C1 segment of cervical spinal cord (tissue), 14 donors: ENCODE measurements at places on chromosomes 4 and X.
A peak's percentile ranks its signal among the peaks of the same experiment; 100 is the strongest.

DNA sequence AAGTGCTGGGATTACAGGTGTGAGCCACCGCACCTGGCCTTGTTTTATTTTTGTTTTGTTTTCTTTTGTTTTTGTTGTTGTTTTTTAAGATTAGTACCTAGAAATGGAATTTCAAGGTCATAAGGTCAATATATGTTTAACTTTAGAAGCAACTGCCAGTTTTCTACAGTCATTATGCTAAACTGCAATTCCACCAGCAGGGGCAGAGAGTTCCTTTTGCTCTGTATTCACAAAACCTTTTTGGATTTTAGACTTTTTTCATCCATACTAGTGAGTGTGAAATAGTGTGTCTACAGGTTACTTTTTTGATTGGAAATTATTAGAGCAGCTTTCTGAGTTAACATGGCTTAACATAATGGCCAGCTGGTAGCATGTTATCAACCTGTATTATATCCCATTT lies 580.6 kb downstream of the TRIML1 start:
- DNase-seq, result no peak

GRCh38 chr4:37623125-37623524 lies 63.1 kb downstream of the RELL1 start:
- no peak for DNase-seq

- no peak for DNase-seq
Observed at GRCh38 chr4:4269331-4269731, 20.6 kb downstream of the LYAR start.

DNA sequence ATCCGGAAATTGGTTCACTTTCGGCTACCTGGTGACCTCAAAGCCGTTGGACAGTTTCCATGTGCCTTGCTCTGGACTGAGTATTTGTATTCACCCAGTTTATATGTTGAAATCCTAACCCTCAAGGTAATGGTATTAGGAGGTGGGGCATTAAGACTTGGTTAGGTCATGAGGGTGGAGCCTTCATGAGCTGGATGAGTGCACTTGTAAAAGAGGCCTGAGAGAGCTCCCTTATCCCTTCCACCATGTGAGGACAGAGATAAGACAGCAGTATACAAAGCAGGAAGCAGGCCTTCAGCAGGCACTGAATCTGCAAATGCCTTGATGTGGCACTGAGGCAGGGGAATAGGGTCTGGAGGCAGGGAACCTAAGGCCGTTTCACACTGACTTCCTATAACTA lies 5.3 kb upstream of the OPHN1 start:
- no peak for DNase-seq

GRCh38 chr4:36243355-36244256 lies 708 bp downstream of the ARAP2 start:
- DNase-seq, result peak; percentile 58

DNA sequence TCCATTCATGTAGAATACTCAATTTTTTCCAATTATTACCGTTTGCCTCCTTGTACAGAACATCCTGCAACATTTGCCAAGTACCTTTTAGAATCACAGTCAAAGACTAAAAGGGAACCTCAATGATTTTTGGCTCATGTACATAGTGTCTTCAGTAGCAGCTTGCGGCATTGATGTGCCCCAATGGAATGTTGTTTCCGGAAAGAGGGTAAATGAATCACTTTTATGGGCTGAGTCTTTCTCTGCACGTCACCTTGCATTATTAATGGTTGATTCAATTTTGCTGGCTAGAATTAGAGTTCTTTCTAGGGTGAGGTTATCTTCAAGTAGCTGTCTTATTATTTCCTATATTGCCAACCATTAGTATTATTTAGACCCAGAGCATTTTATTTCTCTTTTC lies 116.9 kb upstream of the GABRA2 start:
- no peak for DNase-seq

DNA sequence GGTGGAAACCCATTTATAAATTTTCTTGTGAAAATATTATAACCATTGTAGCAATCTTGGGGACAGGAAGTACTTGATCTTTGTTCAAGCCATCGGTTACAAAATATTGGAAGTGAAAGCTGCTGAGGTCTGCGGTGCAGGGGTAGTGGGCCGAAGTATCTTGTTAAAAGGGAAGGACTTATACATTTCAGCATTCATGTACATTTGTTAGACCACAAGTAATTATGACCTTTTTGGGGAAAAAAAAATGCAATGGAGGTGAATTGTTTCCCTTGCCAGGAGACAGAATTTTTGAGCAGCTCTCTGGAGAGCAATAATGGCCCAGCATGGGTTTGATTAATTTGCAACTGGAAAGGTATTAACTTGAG lies 121.3 kb downstream of the EGF start:
- DNase-seq, result no peak

GRCh38 chr4:124037236-124037635 lies 640.6 kb downstream of the SPRY1 start:
- no peak for DNase-seq

DNA sequence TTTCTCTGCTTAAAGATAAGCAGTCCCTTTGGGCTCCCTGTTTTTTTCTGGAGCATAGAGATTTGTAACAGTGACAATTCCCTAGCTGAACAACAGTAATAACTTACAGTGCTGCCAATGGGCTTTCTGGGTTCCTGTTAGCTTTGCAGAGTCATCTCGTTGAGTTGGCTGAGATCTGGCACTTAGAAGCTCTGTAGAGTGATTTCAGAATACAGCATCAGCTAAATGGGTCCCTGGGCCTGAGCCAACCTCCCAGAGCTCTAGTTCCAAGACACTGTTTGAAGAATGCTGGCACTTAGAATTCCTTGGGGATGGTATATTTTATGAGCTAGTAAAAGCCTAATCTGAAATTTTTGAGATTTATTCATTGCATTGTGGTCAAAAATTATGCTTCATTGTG lies 43.5 kb upstream of the SERTM2 start:
- DNase-seq, result no peak

- DNase-seq, result no peak
Observed at GRCh38 chrX:33725535-33726210, 406.4 kb downstream of the FAM47A start.

GRCh38 chr4:1863297-1864033 lies 7.5 kb upstream of the LETM1 start:
- no peak for DNase-seq

DNA sequence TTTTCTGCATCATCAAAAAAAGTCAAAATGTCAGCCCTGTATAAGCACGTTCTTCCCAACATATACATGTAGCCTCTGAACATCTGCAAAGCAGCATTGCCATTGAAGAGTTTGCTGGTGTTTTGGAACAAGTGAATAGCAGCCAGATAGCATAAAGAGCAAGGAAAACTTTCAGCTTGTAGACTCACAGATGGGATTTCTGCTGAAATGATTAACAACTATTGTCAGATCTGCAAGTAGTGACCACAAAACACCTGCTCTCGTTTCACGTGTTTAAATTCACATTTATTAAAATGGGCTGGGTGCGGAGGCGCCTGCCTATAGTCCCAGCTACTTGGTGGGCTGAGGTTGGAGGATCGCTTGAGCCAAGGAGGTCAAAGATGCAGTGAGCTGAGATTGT lies 123.7 kb downstream of the SPRY1 start:
- DNase-seq, result no peak

DNA sequence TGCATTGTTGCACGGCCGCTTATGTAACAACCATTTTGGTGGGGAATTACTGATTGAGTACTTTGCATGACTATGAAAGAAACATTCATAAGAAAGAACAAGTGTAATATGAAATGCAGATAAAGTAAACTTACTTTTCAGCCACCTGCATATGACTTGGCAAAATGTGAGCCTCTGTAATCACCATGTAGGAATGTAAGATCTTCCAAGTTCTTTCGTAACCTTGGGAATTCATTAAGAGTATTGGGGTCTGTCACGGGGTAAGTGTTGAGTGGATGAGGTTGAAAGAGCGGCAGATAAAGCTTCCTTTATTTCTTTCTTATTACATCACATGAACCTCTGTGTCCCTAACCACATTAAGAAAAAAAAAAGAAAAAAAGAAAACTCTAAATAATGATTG lies 348.5 kb upstream of the NR3C2 start:
- no peak for DNase-seq

DNA sequence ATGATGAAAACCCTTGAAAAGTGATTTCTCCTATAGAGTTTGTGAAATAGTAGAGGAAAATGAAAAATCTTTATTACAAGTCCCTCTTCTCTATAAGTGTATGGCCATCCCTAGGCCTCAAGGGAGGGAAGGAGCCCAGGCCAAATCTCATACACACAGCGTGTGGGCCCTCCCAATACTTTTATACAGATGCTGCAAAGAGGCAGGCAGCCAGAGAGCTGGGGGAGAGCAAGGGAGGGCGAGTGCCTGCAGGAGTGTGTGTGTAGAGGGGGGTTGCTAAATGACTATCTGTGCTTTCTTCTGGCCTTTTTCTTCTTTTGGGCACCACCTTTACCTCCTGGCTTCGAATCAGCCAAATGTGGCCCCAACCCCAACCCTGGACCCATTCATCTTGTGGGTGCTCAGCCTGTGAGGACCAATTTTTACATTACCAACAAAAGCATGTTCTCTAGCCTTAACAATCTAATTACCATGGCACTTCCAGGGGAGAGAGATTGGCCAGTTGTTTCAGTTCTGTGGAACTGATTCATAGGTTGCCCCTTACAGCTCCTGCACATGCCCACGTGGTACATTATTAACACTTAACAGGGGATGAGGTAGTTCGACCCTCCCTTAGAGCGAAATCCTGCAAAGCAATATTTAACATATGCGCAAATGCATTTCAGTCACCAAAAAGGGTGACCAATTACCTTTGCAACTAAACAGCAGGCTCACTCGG lies 2.0 kb downstream of the GPC3 start:
- no peak for DNase-seq

DNA sequence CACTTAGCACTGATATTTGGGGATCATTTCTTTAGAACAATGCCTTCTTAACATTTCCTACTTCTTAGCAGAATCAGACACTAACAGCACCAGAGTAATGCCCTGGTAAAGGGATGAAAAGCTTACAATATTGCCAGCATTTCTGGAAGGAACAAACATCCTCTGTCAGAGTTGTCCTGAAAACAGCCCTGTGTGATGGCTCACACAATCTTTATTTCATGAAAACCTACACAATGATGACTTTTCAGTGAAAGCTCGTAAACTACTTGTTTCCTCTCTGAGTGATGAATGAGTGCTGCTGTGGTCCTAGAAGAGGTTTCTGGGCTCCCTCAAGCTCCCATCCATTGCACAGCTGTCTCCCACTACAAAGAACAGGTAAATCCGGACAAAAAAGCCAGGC lies 52.8 kb downstream of the GPC4 start:
- DNase-seq, result no peak

- no peak for DNase-seq
Observed at GRCh38 chr4:96355414-96355813, 515.5 kb downstream of the PDHA2 start.

DNA sequence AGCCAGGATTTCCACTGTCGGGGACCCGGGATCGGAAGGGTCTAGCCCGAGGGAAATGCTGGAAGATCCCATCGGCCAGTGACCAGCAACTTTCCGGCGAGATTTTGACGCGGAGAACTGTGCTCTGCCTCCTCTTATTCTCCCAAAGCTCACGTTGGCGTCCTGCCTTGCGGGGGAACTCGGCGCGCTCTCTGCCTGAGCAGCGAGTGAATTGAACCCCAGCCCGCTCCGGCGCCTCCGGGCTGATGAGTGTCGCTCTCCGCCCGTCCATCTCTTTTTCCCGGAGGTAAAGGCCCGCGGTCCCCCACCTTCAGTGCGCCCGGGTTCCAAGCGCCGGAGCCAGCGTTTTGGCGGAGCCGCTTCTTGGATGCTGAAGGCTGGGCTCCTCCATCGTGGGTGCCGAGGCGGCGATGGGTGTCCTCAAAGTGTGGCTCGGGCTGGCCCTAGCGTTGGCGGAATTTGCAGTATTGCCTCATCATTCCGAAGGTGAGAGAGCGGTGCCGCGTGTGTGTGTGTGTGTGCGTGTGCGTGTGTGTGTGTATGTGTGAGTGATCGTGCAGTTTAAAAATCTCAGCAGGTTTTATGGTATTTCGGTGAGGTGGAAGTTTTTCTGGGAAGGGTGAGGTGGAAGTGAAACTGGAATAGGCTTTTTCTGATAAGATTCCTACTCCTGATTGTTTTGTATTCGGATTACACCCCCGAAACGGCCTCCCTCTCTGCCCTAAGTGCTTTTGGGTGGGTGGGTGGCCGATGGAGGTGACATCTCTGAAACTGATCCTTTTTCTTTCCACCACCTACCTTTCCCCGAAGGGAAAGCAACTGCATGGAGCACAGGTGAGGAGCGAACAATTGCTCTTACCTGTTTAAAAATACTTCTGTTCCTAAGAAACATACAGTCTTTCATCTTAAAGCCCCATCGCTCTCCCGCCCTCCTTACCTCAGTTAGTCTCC lies 752 bp downstream of the FRAS1 start:
- DNase-seq, result no peak

GRCh38 chr4:177558995-177559394 lies 116.8 kb upstream of the AGA start:
- no peak for DNase-seq

- no peak for DNase-seq
Observed at GRCh38 chr4:17997129-17997528, 24.4 kb downstream of the LCORL start.

GRCh38 chrX:46463682-46464081 lies 81.5 kb downstream of the ZNF674 start:
- no peak for DNase-seq

GRCh38 chrX:46582325-46582724 lies 8.8 kb downstream of the CHST7 start:
- DNase-seq, result no peak

DNA sequence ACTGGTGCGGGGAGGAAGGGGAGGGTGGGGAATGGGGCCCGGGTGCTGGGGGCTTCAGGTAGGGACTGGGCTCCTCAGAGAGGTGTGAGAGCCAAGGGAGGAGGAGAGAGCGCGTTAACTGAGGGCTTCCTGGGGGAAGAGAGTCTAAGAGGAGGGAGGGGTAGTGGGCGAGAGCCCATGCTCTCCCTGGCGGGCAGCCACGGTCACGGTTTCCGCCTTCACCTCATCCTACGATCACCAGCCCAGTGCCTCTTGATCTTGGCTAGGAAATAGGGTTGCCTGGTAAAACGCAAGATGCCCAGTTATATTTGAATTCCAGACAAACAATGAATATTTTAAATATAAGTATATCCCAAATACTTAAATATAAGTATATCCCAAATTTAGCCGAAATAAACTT lies 60.8 kb upstream of the GRPEL1 start:
- DNase-seq, result no peak

DNA sequence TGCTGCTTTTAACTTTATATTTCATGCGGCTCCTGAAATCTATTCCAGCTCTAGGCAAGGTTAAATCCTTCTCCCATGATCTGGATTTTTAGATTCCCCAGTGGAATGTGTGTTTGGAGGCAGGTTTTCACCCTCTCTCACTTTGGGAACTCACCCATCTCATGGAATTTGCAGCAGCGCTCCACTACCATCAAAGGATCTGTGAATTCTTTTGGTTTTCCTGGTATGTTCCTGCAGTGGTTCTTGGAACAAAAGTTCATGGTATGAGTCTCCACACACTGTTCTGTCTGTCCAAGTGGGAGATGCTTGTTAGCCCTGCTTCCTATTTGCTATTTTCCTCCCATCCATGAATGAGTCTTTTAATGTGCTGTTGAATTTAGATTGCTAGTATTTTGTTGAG lies 14.0 kb downstream of the APOOL start:
- DNase-seq, result no peak

- no peak for DNase-seq
Observed at GRCh38 chr4:123064390-123064789, 142.0 kb upstream of the NUDT6 start.
